ENCODE measurements at places on chromosomes 11 and 22.

DNA sequence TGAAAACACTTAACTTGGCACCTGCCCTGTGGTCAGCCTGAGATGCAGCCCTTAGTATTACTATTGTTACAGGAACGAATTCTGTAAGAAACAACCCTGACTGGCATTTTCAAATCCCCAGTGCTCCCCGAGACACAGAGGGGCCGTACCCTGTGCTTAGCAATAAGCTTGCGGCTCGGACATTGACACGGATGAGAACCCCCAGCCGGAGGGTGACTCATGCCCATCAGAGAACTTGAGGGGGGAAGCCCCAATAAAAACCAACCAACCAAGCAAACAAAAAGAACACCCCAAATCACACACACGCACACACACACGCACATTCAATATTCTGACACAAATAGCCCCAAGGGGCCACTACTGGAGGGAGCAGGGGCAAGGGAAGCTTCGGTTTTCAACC, 63.8 kb downstream of the SHISAL1 start:
- DNase-seq, result no peak

DNA sequence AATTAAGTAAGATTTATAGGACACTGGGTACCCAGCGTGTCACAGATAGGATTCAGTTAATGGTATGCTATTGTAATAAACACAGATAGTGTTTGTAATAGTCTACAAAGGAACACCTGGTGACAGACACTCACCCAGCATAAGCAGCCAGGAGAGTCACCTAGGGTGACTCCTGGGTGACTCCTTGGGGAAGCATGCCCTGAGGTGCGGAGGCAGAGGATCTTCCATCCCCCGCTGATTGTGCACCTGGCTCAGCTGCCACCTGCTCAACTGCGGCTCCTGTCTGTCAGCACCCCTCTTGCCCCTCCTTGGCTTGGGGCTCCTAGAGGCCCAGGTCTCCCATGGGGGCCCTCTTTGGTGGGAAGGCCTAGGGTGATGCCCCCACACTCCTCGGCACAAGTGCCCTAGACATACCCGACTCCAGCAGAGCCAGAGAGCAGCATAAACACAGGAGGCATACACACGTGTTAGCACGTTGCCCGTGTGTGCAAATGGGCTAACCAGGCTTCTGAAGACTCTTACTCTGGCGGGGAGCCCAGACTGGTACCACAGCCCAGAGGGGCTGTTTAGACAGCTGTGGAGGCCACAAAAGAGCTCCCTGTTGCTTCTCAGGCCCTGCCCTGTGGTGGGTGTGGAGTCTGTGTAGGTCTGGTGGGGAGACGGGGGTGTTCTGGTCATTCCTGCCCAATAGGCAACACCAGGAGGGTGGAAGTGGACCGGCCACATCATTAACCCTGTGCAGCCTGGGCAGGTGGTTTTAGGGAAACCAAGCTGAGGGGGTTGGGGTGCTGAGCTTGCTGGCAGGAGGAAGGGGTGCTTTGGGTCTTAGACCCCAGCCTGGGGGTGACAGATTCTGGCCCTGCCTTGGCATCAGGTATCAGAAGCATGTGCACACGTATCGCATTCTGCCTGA, 3.0 kb downstream of the INPPL1 start:
- DNase-seq, result peak; percentile 97

GRCh38 chr22:50572965-50573364, 5.3 kb downstream of the CPT1B start:
- DNase-seq, result no peak

DNA sequence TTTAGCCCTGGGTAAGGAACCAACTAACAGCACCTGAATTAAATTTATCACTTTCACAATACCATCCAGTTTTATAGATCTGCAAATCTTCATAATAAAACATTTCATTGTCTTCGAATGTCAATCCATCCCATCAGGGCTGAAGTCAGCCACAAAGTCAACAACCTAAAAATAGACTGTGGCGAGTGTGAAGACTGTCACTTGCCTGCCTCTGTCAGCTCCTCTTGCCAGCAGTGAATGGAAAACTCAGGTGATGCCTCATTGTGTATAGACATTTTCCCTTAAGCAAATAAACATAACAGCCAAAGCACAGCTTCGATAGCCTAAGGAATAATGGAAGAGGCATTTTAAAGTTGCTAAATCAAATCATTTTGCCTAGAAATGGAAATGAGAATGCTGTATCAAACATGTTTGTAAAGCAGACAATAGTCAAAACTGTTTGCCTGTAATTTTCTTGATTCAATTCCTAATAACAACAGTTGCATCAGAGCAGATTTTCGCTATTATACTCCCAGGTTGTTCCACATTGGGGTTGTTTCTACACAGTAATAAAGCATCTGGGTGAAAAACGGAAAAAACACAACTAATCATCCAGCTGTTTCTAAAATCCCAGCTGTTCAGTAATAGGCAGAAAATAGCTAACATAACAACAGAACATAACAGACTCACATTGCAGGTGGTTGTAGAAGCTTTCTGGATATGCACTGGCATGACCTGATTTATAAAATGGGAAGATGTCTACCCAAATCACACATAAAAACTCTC, 15.7 kb downstream of the KCNA4 start:
- no peak for DNase-seq

DNA sequence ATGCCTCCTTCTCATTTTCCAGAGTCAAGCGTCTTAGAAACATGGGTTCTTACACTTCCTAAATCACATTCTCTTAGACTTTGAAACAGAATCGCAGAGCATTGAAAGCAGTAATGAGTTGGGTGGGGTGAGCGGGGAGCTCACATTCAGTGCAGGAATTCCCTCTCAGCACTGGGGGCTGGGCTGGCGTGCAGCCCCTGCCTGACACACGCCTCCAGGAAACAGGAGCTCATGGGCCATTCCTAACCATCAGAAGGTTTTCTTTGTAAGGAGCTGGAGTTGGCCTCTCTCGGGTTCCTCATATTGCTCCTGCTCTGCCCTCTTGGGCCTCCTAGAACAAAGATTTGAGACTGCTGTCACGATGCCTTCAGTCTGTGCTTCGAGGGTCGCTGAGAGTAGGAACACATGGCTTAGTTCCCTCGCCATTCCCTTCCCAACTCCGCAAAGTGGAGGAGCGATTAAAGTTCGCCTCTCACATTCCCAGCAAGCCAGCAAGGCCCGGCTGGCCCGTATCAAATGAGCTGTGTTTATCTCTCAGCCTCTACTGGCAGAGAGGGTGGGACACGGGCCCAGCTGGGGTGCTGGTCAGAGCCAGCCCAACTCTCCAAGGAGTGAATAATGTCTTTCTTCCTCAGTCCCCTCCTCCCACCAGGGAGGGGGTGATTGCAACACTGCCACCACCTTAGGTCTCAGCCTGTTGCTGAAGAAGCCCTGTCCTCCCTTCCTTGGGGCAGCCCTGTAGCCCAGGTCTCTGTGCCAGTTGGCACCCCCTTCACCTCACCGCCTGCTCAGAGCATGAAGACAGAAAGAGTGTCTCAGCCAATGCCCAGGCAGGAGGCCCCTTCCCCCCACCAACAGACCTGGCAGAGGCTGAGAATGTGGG, 10.4 kb downstream of the CHRDL2 start:
- DNase-seq, result no peak

DNA sequence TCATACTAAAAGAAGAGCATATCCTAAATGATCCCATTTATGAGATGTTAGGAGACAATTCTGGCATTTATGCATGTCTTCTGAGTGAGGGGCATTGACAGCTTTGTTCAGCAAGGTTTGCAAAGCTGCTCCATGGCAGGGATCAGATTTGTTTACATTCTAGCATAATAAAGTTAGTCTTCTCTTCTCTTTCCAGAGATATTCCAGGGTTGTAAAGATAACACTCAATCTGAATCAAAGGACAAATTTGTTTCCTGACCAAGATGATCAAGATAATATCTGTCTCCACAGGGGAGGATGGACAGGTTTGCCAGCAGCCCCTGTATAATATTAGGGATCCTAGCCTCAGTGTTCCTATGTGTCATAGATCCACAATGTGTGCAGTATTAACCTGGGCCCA, 77.5 kb upstream of the ZC3H12C start:
- DNase-seq, result no peak

DNA sequence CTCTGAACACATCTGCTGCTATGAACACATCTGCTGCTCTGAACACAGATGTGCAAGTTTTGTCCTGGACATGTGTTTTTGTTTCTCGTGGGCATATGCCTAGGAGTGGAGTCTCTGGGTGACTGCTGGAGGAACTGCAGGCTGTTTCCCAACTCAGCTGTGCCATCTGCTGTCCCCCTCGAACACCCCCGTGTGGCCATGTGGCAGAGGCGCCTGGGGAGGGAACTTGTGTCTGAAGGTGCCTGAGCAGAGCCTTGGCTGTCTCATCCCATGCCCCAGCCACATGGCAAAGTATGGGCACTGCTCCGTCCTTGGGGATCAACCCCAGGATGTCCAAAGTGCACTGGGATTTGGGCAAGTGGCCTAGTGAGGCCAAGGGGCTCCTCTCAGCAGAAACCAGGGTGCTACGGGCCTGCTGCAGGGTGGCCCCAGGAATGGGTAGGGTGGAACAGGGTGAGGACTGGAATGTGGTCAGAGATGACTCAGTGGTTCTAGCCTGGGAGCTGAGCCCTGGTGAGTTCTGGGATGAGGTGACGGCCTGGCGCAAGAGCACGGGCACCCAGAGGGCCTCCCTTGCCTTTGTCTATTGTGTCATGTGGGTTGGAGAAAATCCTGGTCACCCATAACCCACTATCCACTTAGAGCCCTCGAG, 14.7 kb downstream of the GATD1 start:
- DNase-seq, result peak; percentile 32

GRCh38 chr11:23336961-23337360, 476.7 kb upstream of the CCDC179 start:
- no peak for DNase-seq

DNA sequence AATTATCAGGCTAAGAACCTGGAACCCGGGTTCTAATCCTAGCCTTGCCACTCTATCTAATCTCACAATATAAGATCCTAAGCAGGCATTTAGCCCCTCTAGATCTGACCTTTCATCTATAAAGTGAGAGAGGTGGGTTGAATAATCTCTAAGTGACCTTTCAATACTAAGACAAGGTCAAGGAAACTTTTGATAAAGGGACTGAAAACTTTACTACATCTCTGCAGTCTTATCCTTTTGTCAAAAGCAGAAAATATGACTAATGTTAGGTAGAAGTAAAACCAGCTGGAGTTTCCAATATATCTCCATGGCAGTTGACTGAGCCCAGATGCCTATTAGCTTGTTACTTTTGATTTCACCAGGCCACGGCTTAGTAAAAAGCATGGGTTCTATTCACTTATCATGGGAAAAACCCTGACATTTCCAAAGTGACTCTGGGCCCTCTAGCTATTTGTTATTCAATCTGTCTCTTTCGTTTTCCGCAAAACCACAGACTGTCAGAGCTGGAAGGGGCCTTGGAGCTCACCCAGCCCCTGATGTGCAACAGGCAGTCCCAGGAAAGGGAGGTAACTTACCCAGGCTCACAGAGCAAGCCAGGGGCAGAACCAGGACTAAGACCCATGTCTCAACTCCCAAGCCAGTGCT, 75.8 kb downstream of the RAB30 start:
- no peak for DNase-seq

DNA sequence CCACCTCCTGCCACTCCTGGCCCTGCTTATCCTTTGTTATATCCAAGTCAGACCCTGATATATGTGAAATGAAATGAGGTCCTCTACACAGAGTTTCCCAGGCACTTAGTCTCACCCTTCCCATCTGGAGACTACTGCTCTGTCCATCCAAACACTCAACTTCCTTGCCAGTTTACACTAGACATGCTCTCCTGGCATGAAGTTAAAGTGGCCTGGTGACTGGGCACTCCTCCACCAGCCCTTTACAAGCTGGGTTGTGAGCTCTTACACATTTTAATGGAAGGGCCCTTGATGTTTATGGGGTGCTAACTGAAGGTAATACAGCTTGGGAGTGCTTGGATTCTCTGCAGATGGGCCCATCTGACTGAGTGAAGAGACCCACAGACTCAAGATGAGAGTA, 216.1 kb upstream of the NARS2 start:
- no peak for DNase-seq

- DNase-seq, result peak; percentile 27
Observed at GRCh38 chr11:1747753-1748635, 2.4 kb downstream of the IFITM10 start.

- peak; percentile 60 for DNase-seq
Observed at GRCh38 chr11:10807493-10808234, 1.1 kb downstream of the EIF4G2 start.
